ENCODE measurements at places on chromosomes 4 and X. TPM values are rescaled to one million over a fixed set of nuclear protein-coding genes. Genes with fewer than 3 reads are reported as not detected.

DNA sequence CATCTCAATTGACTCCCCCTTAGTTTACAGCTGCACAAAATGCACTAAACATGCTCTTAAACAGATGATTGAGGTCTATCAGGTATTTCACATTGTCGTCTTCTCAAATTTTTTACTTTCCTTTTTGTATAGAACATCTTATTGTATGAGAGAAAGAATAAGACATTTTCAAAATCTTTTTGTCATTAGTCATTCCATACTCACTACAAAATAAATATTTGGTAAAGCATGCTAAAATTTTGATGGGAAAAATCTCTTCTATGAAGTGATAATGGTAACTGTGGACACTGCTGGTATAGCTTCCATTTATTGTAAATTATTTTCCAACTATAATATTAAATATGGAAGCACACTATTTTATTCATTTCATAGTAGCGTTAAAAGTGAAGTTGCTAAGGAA is 185.6 kb upstream of the FSTL5 start:
- no peak for DNase-seq

- DNase-seq = no peak
These were observed 142.5 kb downstream of the RASL11B start for GRCh38 chr4:53004497-53005148.

GRCh38 chrX:150358651-150359050 is 4.5 kb upstream of the MAMLD1 start:
- DNase-seq = no peak

GRCh38 chr4:60652933-60653332 is 547.2 kb upstream of the ADGRL3 start:
- DNase-seq = no peak

- DNase-seq = no peak
These were observed 108.3 kb downstream of the TBC1D19 start for GRCh38 chr4:26692014-26692726.

- no peak for DNase-seq
These were observed 1554.7 kb upstream of the TENM3 start for GRCh38 chr4:180688480-180688879.

DNA sequence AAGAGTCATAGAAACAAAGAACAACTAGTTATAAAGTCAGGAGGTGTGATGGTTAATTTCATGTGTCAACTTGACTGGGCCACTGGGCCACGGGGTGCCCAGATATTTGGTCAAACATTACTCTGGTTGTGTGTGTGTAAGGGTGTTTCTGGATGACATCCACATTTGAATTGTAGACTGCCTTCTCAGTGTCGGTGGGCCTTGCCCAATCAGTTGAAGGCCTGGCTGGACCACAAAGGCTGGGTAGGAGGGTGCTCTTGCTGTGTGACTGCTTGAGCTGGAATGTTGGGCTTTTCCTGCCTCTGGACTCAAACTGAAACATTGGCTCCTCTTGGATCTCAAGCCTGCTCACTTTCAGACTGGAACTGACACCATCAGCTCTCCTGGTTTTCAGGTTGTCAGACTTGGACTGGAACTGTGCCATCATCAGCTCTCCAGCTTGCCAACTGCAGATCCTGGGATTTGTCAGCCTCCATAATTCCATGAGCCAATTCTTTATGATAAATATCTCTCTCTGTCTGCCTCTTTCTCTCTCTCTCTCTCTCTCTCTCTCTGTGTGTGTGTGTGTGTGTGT is 41.4 kb downstream of the CLDN34 start:
- DNase-seq = no peak

DNA sequence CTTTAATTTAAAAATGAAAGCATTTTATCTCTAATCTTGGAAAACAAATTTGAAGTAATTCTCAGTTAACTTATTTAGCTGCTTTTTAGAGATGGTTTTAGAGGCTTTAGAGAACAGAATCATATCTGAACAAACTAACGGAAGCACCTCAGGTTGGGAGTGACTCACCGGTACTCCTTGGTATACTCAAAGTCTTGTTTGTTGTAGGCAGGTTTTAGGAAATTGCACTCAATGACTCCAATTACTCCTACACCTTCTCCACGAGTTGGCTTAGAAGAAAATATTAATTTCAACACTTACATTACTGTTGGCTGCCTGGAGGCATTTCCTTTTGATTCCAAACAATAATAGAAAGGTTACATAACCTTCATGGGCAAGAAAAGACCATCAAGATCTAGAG is 23.6 kb downstream of the MORC4 start:
- DNase-seq = no peak

DNA sequence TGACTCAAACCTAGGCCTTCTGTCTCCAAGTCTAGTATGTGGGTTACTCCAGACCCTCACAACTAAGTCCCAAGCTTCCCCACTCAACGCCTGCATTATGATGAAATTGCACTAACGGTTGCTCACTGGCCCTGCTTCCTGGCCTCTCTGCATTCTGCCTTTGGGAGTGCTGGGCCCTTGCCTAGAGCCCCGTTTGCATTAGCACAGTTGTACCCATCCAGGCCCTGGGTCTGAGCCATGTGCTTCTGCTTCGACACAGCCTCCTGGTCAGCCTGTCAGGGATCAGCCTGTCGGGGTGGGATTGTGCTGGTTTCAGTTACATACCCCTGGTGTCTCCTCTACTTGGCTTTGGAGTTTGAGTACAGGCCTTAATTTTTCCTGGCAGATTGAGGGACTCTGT is 58.4 kb downstream of the DCUN1D4 start:
- no peak for DNase-seq

GRCh38 chr4:8768357-8768999 is 103.2 kb downstream of the HMX1 start:
- DNase-seq = no peak

DNA sequence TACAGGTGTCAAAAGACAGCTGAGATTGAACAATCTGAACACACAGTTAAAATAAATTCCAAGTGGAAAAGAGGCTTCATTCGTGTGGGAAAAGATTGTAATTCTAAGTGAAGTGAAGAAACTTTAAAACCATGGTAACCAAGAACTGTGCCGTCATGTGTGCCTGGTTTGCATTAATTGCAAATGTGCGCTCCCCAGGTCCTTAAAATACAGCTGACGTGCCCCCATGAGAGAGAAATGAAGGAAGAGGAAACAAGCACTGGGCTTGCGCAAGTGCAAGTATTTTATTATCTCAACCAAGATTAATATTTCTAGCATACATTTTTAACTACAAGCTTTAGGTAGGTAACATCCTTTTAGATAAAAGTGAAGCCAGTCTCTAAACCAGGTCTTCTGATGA is 92.5 kb downstream of the PARM1 start:
- DNase-seq = no peak

Gene TACR3
- polyA plus RNA-seq = 2.1 TPM

Gene SYP
- polyA plus RNA-seq = 2.1 TPM

Gene CHM
- 33.3 TPM for polyA plus RNA-seq

Gene EPGN
- 1.5 TPM for polyA plus RNA-seq

Gene UCP1
- polyA plus RNA-seq = 0.22 TPM

Gene QRFPR
- polyA plus RNA-seq = 1.8 TPM
